RPMI8226 (cell line): ENCODE measurements at places on chromosomes 7 and 10.

- no peak for DNase-seq
Measured at GRCh38 chr10:21742740-21743412, 208.8 kb downstream of the MLLT10 start.

DNA sequence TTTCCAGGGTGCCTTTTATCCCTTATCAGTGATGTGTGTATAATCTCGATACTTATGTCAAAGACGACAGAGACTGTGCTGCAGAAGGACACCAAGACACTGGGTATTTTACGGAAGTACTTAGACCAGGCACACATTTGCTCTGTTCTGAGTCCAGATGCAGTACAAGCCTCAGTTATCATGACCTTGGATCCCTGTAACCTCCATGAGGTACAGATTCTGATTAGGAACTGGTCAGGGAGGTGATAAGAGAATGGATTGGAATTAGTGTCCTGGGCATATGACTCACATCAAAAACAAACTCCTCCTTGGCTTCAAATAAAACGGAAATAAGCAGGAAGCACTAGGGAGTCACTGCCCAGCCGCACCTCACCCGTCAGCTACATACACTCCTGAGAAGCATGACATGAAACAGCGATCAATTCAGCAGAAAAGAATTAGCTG is 146.5 kb downstream of the SFMBT2 start:
- no peak for DNase-seq

DNA sequence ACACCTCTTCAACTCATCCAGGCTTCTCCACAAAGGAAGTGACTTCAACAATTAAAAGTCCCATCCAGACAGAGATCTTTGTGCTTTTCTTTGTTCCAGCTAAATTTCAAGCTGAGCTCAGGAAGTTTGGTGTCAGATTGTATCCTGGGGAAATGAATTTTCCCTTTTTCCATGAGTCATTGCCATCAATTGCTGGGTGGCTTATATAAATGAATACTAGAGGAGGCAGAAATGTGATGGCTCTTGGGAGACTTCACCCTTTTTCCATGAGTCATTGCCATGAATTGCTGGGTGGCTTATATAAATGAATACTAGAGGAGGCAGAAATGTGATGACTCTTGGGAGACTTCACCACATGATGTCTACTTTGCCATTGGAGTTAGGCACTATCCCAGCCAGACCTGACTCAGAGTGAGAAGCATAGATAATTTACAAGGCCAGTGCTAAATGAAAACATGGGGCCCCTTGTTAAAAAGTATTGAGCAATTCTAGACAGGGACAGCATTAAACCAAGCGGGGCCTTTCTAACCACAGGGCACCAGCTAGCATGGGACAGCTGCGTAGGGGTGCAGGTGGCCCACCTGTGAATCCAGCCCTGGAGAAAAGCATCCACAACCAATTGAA is 339.2 kb upstream of the PODXL start:
- no peak for DNase-seq

DNA sequence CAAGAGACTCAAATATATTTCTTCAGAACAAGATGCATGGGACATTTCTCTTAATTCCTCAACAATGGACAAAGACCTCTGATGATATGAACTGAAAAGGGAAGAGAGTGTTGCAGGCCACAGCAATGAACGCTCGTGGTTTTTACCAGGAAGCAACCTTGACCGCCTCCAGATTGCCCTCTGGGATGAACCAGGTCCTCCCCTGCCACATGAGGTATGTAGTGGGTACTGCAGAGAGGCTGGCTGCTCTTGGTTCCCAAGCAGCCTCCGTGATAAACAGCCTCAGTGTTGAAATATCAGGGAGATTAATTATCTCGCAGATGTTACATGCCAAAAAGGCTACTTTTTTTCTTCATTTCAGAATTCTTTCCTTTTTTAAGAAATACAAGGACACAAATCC is 338.8 kb downstream of the ELMO1 start:
- DNase-seq: no peak

GRCh38 chr7:55071411-55072175 is 52.8 kb downstream of the EGFR start:
- no peak for DNase-seq

- peak; percentile 20 for DNase-seq
Measured at GRCh38 chr10:133359554-133359971, 1.7 kb upstream of the FUOM start.

- no peak for DNase-seq
Measured at GRCh38 chr10:10397906-10398305, 619.8 kb upstream of the CELF2 start.

DNA sequence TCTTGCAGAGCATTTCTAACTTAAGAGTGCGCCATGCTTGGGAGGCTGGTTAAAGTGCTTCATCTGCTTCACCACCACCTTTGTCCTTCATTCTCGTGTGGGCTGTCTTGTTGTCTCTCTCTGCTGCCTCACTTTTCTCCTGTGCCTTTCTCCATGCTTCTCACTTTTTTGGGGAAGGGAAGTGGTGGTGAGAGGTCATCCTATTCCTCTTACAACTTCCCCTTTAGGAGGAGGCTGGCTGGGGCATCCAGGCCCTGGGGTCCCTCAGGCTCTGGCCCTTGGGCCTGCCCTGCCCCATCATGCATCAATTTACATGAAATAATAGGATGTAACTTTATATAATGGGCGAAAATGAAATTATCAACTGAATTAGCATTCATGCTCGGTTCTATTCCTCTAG is 39.9 kb upstream of the PIP4K2A start:
- DNase-seq: no peak

DNA sequence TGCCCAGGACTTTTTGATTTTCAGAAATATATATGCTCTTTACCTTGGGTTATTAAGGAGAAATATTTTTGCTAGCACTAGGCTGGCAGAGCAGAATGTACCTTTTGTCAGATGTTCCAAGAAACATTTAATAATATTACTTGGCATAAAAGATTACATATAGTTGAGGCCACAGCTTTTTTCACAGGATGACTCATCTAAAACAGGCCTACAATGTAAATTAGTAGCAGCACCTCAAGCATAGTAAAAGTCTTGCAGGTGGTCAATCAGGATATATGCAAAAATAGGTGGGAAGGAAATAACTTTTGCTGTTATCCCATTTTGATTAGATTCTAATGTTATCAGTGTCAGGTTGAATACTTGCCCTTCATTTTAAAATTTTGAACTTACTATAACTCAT is 14.9 kb upstream of the ITGB1 start:
- DNase-seq: no peak

- DNase-seq: no peak
Measured at GRCh38 chr7:2299131-2299829, 15.0 kb downstream of the SNX8 start.

- DNase-seq: no peak
Measured at GRCh38 chr10:132300582-132300981, 7.2 kb downstream of the STK32C start.

DNA sequence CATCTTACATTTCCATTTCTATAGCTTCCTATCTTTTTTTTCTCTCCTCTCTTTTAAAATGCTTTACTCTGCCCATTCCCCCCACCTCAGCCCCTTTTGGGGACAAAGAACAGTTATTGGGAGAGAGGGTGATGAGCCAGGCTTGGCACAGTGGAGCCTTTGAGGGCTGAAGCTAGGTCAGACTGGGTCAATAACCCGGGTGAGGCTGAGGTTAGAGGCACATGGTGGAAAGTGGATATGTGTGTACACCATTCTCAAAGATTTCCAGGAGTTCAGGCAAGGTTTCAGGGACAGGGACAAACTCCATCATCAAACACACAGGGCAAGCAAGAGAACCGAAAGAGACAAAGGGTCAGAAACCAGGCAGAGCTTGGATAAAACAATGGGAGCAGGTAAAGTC is 11.5 kb downstream of the ABCB4 start:
- no peak for DNase-seq

DNA sequence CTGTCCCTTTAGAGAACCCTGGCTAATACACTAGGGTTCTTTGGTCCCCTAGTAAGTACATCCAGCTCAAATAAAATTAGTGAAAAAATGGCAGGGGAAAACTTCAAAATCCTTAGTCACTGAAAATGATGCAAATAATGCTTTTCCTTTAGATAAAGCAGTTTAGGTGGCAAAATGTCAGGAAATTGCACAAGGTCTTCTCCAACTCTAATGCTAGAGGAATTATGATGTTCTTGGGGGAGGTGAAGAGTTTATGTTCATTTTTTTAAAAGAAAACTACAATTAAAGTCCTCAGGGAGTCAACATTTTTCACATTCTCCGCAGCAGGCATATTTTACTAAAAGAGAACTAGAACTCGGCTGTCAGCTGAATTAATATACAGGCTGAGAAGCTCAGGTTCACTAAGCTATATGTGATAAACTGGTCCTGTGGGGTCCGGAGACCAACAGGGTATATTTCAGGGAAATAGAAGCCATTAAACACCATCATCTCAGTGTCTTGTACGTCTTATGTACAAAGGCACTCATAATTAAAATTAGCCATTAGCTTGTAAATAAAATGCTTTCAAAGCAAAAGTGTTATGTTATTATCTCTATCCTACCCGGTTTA is 1164.7 kb upstream of the AUTS2 start:
- no peak for DNase-seq

- peak; percentile 36 for DNase-seq
Measured at GRCh38 chr10:67836488-67836887, 1.5 kb downstream of the DNAJC12 start.

- DNase-seq: no peak
Measured at GRCh38 chr7:126472825-126473224, 779.9 kb downstream of the GRM8 start.

GRCh38 chr7:104848138-104848990 is 165.6 kb upstream of the KMT2E start:
- DNase-seq: peak; percentile 70

DNA sequence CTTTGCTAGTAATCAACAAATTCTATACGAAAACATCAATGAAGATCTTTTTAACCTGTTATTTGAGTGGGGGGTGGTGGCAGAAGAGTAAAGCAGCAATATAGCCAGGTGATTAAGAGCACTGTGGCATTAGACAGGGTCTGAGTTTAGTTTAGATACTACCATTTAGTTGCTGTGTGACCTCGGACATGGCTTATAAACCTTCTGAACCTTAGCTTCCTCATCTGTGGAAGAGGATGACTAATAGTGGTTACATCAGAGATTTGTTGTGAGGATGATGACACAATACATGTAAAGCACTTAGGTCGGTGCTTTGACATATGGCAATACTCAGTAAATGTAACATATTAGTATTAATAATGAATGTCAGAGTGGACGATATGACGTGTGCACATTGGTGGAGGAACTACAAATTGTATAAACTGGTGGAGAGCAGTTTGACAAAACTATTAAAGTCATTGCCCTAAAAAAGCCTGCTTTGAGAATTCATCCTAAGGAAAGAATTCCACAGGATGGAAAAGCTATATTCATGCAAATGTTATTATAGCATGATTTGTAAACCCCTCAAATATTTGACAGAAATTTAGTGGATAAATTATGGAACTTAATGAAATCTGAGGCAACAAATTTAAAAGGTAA is 24.3 kb downstream of the SPAG6 start:
- no peak for DNase-seq

- no peak for DNase-seq
Measured at GRCh38 chr10:3516234-3516922, 268.6 kb downstream of the KLF6 start.

GRCh38 chr7:96287559-96287958 is 34.3 kb downstream of the SLC25A13 start:
- DNase-seq: no peak
